ENCODE measurements at places on chromosomes 2 and 18.

- DNase-seq = no peak
Observed at GRCh38 chr2:136468799-136469369, 296.5 kb upstream of the THSD7B start.

DNA sequence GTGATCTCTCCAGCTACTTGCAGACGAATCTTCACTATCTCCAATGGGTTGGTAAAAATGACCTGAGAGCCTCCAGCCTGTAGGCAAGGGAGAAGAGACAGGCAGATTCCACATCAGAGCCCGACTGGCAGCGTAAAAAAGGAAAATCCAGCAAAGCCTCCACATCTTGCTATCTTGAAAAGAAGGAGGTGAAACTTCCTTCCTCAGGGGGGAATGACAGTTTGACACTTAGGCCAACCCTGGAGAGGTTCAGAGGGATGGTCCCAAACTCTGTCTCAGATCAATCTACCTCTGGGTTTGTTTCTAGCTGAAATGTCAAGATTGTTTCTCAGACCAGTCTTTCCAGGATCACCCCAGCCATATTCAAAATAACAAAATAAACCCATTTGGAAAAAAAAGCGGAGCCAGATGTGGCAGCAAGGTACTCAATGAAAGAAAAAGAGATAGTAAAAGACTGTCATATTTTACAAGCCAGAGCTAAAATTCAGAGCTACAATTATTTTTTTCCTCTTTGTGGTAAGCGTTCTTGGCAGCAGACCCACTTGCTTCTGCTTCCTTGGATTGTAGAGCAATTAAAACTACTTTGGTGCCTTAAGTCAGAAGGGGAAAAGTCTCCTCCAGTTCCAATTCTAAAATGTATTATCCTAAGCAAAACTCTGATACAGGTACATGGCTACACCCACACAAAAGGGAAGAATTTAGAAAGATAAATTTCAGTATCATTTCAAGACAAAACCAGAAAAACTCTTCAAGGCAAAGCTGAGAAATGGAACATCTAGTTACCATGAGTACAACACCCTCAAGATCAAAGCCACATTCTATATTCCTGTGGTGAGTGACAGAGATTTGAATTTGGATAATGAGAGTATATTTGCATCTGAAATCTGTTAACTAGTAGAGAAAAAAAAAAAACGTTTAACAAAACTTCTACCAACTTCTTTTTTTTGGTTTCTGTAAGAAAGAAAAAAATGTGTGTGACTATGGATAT, 100.1 kb downstream of the SLC25A12 start:
- no peak for DNase-seq

DNA sequence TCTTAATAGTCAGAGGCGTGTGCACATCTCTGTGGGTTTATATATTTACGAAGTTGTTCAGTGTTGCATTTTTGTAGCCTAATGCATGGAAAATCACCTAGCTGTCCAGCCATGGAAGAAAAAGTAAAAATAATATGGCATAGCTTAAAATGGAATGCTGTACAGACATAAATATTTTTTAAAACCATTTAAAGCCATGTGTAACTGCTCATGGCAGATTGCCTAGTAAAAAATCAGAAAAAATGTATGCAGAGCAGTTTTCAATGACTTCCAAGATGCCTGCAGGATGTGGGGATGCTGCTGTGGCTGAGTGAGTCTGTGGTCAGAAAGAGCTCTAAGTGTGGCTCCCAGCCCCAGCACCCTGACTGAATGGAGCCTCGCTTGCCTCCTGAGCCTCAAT, 64.8 kb upstream of the ALKAL2 start:
- DNase-seq = no peak

DNA sequence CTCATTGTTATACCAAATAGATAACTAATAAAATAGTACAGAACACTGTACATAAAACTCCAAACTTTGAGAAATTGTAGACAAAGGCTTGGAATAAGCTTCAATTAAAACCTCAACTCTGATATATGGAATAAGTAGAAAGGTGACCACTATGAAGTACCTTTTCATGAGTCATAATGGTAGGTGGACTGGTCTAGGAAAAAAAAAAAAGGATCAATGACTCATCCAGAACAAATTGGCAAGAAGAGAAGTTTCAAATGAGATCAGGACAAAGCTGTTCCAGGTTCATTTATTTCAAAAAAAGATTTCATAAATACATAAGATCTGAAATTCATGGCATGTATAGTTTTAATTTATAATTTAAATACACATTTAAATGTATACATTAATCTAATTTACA, 769.7 kb downstream of the SUCLG1 start:
- DNase-seq = no peak

DNA sequence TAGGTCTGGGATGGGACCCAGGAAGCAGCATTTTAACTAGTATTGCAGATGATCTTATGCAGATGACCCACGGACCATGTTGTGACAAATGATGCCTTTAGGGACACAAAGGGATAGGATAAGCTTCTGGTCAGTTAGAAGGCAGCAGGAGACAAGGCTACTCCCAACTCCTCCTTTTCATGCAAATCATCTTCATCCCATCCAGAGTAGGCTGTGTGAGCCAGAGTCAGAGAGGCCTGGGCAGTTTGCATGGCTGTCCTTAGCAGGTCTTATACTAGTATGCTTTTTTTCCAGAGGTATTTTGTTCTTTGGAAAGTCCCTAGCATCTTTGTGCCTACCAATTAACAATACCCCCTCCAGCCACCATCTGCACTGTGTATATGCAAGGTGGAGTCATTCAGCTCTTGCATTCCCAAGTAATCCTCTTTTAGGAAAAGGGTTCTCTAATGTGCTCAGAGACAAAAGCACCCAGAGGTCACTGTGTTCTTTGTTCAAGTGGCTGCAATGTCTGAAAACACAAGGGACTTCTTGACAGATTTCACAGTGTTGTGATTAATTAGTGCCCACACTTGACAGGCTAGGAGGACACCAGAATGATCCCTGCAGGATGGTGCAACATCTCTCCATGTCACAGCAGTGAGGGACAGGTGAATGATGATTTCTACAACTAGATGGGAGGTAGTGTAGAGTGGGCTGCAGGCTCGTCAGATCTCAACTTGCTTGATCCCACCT, 225.8 kb downstream of the NCKAP5 start:
- no peak for DNase-seq

GRCh38 chr18:9243029-9243428, 91.5 kb upstream of the TWSG1 start:
- DNase-seq = no peak

GRCh38 chr2:44943031-44943692, 1.7 kb downstream of the SIX3 start:
- DNase-seq = no peak

DNA sequence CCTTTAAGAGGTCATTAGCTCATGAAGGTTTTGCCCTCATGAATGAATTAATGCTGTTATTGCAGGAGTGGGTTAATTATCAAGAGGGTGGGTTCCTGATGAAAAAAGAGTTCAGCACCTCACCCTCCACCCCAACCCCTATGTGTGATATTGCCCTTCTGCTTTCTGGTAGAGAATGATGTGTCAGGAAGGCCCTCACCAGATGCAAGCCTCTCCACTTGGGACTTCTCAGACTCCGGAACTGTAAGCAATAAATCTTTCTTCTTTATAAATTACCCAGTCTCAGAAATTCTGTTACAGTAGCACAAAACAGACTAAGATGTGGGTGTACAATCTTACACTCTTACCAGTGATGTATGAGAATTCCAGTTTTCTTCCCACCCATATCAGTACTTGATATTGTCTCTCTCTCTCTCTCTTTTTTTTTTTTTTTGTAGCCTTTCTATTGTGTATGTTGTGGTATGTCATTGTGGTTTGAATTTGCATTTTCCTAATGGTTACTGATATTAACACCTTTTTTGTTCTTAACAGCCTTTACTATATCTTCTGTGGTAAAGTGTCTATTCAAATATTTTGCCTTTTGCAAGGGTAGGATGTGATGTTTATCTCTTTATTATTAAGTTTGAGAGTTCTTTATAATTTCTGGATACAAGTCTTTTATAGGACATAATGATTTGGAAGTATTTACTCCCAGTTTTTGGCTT, 10.4 kb upstream of the MAP2 start:
- DNase-seq = no peak

GRCh38 chr18:8951491-8951890, 151.0 kb upstream of the NDUFV2 start:
- no peak for DNase-seq

GRCh38 chr18:48159816-48160215, 229.4 kb upstream of the SMAD2 start:
- DNase-seq = no peak

GRCh38 chr2:239703834-239704233, 303.0 kb upstream of the HDAC4 start:
- no peak for DNase-seq

- DNase-seq = no peak
Observed at GRCh38 chr2:167749016-167749415, 498.4 kb downstream of the STK39 start.

GRCh38 chr2:207385903-207386302, 143.9 kb upstream of the CREB1 start:
- no peak for DNase-seq

DNA sequence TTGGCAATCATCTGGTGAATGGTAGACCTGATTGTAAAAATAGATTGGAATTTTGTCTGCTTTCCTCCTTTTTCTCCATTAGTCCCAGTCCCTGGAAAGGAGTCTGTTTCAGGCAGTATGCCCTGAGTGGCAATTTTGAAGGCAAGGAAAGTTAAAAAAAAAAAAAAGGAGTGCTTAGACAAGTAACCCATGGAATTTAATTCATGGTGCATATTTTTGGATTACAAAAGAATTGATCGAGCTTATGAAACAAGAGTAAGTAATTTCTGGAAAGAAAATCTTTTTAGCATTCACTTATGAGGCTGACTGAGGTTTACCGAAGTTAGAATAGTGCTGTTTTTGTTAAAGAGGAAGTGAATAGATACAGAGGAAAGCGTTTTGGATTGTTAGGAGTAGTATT, 29.4 kb upstream of the TMEM178A start:
- no peak for DNase-seq

- DNase-seq = no peak
Observed at GRCh38 chr18:52334307-52334706, 5.7 kb upstream of the DCC start.

GRCh38 chr18:65073060-65073550, 677.7 kb upstream of the CDH7 start:
- no peak for DNase-seq

DNA sequence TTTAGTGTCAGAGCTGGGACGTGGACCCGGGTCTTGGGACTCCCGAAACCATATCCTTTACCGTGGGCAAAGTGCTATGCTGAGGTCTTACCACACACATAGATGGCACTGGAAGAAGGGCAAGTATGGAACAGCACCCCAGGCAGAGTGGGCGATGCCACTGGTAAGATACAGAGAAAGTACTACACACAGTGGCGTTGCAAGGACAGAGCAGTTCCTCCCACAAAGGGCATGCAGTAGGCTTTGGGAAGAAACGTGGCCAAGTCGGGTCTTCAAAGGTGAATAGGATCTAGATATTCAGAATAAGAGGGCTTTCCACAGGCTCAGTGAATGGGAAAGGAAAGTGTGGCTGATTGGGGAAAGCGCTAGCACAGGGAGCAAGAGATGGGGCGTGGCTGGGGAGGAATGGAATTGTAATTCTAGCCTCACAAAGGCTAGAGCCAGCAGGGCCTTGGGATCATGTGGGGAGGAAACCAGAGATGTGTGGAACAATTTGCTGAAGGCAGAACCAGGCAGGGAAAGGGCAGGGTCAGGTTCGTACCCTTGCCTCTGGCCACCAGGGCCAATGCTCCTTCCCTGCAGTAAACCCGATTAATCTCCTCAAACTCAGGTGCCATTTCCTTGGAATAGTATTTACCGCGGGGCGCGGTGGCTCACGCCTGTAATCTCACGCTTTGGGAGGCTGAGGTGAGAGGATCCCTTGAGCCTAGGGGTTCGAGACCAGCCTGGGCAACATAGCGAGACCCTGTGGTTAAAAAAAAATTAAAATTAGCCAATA, 36.0 kb downstream of the PCBP1 start:
- no peak for DNase-seq

DNA sequence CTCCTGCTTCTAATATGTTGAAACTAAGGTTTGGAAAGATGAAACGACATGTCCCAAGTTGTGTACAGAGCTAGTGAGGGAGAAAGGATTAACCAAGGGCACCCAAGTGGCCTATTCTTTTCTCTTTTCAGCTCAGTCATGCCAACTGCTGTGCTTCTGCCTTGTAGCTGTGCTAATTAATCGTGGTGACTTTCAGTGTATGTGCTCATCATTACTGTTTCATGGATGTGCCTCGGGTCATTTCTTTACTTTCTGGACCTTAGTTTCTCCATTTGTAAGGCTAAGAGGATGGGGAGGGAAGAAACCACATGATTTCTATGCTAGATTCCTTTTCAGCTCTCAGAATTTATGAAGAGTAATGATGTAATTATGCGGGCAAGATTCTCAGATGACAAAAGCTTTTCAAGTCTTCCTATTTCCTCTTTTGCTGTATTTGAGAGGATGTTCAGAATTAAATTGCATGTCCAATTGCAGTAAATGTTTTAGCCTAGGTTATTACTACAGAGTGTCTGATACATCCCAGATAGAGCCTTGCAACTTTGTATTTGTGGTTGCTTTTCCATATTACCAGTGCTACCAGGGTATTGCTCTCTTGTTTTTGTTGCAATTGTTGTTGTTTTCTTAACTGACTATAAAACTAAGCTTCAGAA, 621.2 kb downstream of the CNTNAP5 start:
- no peak for DNase-seq

DNA sequence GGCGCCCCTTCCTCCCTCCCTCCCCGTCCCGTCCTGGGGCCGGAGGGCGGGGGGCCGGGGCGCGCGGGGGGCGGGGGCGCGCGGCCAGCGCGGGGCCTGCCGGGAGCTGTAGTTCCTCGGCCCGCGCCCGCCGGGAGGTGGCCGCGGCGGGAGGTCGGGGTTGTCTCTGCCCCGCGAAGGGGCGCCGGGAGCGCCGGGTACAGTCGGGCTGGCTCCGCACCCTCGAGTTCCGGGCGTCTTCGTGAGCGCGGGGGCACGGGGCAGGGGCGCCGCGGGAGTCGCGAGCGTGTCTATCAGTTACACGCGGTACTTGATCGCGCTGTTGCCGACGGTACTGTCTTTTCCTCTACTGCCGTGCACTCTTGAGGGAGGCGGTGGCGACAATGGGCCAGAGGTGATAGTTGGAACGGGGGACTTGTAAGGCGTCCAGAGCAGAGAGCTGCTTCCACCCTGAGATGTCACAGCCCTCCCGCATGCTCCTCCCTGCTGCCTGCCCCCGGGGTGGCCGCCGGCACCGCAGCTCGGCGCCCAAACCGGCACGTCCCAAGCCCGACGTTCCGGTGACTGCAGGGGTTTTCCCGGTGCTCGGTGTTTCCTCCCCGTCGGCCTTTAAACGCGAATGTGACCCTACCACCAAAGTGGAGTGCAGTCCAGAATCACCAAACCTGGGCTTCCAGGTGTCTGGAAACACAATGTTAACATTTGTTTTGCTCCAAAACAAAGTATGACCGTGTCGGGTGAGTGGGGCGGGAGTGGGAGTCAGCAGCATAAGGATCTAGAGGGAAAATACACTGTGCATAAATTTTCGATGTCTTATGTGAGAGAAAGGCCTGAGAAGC, at the start of gene PRKD3:
Gene PRKD3 (minus strand): TSS at position 48 of the 839 bp plus-strand sequence. CDS start 8,309 bp downstream, outside the sequence.
- peak; percentile 57 for DNase-seq

- DNase-seq = no peak
Observed at GRCh38 chr18:7062811-7063210, 54.8 kb downstream of the LAMA1 start.

- DNase-seq = peak; percentile 26
Observed at GRCh38 chr2:33598561-33599174, 431 bp downstream of the FAM98A start.

- DNase-seq = no peak
Observed at GRCh38 chr2:200469708-200470211, 40.1 kb downstream of the KCTD18 start.

Data from activated CD8-positive, alpha-beta memory T cell treated with anti-CD3 and anti-CD28 coated beads, Interleukin-2, amount 50 U/mL, for 4 hours (primary cell).